ENCODE measurements at places on chromosomes 3 and 15.

- DNase-seq, result no peak
These were observed 10.0 kb upstream of the FILIP1L start for GRCh38 chr3:100124201-100124761.

DNA sequence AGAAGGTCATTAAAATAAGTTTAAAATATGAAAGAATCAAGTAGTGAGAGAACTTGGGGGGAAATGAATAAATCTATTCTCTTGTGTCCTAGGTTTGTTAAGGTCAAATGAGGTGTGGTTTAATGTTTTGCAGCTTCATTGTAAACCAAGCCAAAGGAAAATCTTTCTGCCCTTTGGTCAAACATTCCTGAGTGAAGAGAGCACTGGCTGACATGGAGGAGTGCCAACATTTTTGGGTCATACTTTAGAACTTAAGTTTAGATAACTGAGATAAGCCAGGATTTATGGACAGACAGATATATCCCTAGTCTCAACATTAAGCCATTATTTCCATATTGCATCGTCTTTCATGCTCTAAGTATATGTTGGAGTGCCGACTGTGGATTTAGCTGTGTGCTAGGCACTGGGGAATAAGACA, 66.4 kb downstream of the PTPRG start:
- DNase-seq, result no peak

DNA sequence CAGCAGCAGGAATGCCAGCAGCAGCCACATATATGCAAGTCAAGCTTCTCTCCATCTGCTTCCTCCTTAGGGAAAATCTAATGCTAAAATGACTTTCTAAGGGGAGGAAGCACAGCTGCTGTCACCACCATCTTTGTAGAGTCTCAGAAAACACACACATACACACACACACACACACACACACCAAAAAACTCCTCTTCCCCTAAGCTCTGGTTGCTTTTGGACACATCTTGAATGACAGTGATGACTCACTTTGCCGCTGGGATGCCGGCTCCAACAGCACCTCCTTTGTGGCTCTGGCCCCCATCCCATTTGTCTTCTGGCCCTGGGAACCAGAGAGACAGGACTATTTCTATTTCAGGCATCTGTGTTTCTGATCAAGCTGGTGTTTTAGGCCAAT, 124.8 kb upstream of the GOLIM4 start:
- DNase-seq, result no peak

DNA sequence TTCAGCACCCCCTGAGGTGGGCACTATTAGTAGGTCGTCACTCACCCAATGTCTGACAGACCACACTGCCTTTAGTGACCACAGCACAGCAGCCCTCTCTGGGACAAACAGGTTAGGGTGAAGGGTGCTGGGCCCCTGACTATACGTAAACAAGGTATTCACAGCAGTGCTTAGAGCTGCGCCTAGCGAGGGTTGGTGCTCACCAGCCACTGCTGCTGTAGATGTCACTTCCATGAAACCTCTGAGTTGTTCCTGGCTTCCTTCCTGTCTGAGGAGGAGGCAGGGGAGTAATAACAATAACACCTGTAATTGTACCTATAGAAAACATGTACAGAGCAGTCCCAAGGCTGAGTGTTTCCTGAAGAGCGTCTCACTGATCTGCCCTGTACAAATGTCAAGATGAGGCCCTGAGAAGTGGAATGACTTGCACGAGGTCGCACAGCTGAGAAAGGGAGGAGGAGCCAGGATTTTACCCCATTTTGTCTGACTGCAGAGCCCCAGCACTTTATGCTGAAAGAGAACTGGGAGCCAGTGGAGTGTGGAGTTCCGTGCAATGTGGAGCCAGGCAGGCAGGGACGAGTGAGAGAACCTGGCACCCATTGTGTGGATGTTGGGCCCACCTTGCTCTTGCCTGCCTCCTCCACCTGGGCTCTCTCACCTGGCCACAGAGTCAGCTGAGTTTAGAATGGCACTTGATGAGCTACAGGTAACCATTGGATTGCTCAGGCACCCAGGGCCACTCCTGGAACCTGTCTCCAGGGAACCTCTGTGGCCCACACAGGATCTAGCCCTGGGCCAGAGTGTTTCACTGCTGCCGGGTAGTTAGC, 93.8 kb downstream of the DNAJB8 start:
- DNase-seq, result no peak

DNA sequence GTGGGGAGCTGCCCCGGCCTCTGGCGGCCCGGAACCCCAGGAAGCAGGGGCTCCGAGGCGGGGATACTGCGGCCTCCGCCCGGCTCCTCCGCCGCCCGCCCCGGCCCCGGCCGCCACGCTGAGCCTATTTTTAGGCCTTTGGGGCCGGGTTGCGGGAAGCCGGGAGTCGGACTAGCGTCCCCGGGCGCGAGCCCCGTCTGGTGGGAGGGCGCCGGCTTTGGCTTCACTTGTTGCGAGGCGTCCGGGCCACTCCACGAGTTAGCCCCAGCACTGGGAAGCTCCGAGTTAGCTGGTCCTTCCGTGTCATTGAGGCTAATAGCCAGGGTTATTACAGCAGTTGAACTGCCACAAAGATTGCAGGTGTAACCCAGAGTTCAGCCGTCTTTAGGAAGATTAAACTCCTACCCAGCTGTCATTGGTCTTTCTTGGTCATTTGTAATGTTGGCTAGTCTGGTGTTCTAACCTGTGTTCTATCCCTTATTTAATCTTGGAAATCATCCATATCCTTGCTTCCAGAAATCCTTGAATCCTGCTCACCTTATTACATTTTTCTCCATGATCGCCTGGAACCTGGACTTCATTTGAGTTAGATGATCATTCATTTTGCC, 791 bp downstream of the GYG1 start:
- peak; percentile 45 for DNase-seq

DNA sequence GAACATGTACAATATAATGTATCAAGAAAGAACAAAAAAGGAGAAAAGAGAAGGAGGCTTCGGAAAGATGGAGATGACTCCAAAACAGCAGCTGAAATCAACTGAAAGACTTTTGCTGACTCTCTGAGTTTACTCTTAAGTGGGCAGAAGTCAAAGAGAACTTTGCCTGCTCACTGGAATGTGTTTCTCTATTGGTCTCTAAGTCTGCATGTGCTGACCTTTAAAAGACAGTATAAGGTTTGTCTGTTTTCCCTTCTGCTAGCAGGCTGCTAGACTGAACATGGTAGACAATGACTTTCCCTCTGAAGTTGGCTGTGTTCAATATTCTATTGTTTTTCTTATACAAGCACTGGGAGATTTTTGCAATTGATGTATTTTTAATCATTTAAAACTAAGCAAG, 7.2 kb upstream of the MAP4 start:
- no peak for DNase-seq

DNA sequence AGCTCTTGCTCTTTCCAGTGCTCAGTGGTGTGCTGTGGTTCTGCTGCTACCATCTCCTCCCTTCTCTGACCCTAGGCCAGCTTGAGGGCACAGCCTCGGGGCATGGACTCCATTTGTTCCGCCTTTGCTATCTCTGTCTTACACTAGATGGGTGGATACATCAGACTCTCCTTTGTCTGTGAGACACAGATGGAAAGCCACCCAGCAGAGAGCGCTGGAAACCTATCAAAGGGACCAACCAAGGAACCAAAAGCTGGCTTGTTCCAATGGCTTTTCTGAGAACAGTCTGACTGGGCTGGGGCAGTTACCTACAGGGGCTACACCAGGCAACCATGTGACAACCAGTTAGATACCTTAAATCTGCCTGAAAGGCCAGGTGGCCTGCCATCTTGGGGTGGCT, 63.8 kb downstream of the NPTN start:
- DNase-seq, result no peak

Measured in KG1 (cell line).